Pancreas (tissue), 10 donors: ENCODE measurements at places on chromosomes 5 and 9. TPM values are rescaled to one million over a fixed set of nuclear protein-coding genes. Genes with fewer than 3 reads are reported as not detected.

DNA sequence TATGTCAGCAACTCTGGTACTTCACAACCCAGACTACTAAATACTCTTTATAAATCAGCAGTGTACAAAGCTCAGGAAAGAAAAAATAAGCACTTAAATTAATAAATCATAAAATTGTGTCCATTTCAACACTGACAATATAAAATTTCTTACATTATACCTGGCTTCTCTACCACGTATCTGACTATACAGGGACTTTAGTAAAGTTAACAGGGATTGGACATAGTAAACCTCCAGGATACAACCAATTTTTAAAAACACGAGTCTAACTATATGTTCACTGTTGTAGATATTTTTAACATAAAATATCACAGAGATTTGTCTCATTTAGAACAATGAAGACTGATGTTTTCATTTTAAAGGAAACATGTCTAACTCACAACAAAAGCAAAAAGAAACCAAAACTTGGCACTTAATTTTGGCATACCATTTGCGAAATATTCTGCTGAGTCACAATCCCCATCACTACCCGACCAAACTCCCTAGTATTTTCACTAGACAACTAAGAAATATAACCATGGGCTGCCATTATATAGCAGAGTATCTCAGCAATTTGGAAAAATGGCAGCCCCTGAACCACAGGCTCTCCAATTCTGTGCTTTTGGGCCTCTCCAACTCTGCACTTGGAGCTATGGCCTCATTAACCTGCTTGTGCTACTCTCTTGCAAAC lies 14.4 kb downstream of the FAM169A start:
- DNase-seq, result no peak

GRIN3A gene
- not detected for total RNA-seq

DNA sequence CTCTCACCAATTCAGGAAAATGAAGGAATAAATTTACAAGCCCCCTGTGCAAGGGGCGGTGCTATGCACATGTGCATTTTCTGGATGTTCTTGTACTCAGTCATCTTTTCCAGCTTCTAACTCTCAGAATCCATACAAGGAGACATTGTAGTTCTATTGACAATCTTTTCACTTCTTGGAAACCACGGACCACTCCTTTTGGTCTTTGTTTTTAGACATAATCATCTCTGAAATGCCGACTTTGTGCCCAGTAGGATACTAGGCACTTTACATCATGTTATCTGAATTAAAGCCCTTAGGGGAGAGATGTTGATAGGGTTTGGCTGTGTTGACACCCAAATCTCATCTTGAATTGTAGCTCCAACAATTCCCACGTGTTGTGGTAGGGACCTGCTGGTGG lies 322.6 kb upstream of the WWC1 start:
- no peak for DNase-seq

PSD2 gene
- total RNA-seq, result 0.09 TPM

ADAMTS19 gene
- 0.22 TPM for total RNA-seq

GRCh38 chr5:53151713-53152458 lies 42.3 kb upstream of the MOCS2 start:
- no peak for DNase-seq

- DNase-seq, result no peak
Observed at GRCh38 chr5:10201223-10201868, 48.3 kb downstream of the ATPSCKMT start.

- DNase-seq, result peak; percentile 18
Observed at GRCh38 chr5:29899583-29899982, 1293.9 kb upstream of the CDH6 start.
